ENCODE measurements at places on chromosomes 1 and 21.

GRCh38 chr1:154844297-154844681 is 25.8 kb downstream of the KCNN3 start:
- DNase-seq: no peak

DNA sequence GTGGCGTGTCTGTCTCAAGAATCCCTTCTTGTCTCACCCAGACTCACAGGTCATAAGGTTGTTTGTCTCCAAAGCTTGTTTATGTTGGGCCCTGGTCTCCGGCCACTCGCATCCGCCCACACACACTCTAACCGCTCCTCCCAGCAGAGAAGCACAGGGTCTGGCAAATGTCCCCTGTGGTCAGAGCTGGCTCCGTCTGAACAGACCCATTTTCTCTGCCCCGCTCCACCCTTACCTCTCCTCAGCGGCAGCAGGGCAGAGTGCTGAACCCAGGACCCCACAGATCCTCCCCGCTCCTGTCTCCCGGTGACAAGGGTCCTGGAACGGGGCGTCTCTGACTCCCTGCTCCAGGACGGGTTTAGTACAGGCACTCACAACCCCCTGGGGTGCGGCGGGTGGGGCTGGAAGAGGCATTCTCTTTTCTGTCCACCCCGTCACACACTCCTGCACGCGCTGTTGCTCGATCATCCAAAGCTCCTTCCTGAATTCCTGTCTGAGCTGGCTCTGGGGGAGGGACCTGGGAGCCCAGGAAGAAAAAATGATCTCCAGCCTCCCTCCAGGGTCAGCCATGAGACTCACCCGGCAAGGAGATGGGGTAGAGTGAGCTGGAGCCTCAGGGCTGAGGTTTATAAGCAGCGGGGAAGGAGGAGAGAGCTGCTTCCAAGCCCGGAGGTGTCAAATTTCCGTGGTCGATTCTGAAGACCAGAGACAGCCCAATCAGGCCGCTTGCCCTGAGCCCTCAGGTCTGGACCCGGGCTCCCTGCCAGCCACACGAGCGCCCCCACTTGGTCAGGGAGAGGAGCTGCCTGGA is at the start of gene S100A13:
Gene S100A13 (minus strand): TSS at position 602 of the 811 bp plus-strand sequence. CDS start 1,033 bp downstream, outside the sequence.
- DNase-seq: peak; percentile 73

DNA sequence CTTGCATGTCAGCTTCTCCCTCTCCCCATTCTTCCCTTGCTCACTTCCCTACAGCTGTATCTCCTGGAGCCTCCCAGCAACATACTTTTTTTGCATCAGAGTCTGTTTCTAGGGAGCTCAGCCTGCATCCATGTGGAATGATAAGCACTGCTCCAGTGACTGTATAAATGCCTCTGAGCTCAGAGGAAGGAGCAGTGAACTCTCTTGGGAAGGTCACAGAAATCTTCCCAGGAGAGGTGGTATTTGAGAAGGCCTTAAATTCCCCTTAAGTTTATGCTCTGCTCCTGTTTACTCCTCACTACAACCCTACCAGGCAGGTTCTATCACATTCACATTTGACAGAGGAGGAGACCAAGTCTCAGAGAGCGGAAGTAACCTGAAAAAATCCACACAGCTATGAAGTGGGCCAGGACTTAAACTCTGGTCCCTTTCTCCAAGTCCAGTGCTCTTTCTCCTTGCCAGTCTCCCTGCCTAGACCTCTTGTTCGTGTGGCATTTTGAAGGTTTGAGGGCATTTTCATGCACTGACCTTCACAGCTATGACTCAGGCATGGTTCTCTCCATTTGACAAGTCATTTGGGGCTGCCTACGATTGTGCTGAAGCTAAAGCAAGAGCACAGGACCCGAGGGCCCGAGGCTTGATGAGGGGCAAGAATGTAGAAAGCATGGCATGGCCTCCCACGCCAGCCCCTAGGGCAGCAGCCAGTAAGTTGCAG is 5.6 kb upstream of the UBXN10 start:
- no peak for DNase-seq

DNA sequence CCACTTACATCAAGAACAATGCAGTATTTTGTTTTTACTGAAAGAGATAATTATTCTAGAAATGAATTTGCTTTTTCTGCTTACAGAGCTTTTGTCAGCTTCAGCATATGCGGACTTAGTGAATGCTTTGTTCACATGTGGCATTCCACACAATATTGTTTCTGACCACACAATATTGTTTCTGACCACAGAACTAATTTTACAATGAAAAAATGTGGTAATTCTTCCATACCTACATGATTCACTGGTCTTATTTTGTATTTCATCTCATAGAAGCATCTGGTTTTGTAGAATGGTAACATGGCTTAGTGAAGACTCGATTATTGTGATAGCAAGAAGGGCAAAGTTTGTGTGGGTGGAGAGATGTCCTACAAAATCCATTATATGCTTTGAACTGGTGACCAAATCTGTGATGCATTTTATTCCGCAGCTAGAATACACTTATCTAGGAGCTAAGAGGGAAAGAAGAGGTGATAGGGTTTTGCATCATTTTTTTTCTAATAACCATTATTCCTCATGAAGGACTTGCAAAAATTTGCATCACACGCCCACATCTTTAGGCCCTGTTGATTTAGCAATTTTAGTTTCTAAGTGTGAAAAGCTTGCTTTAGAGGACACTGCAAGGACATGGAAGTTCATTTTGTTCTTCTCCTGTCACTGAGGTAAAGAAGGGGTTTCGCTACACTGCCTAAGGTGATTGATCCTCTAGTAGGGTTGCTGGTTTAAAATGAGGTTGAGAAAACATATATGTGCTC is 75.3 kb downstream of the HLX start:
- no peak for DNase-seq

DNA sequence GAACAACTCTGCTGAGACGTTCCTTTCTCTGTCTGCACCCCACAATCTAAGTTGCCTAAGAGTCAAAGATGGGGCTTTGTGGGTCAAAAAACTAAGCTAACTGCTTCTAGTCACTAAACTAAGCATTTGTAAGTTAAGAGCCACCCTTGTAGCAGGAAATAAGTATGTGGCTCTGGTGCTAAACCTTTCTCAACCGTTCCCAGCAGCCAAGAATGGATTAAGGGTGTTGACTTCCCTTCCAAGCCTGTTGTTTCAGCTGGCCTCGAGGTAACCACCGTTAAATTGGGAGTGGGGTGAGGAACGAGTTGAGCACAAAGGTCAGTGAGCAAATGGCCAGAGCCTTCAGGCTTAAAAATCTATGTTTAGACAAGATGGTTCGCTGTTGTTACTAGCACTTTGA is 169.1 kb downstream of the TRIM33 start:
- no peak for DNase-seq
